ENCODE measurements at places on chromosomes 6 and 20.

- DNase-seq = no peak
These were observed 112.4 kb downstream of the HDGFL1 start for GRCh38 chr6:22681761-22682160.

GRCh38 chr6:12314751-12315150 lies 24.6 kb downstream of the EDN1 start:
- no peak for DNase-seq

GRCh38 chr20:58352468-58352867 lies 36.6 kb upstream of the VAPB start:
- DNase-seq = no peak

GRCh38 chr6:54031169-54031568 lies 80.1 kb upstream of the MLIP start:
- DNase-seq = no peak

- DNase-seq = no peak
These were observed 145.4 kb upstream of the AHI1 start for GRCh38 chr6:135642912-135643311.

GRCh38 chr20:23190557-23190956 lies 104.4 kb upstream of the CD93 start:
- DNase-seq = no peak

GRCh38 chr6:4790158-4790899 lies 14.1 kb downstream of the CDYL start:
- DNase-seq = no peak

Data from CD4-positive, CD25-positive, alpha-beta regulatory T cell (primary cell).